ENCODE measurements at places on chromosomes 12 and 14.

GRCh38 chr12:123657211-123657610 is 13.7 kb upstream of the TCTN2 start:
- no peak for DNase-seq

DNA sequence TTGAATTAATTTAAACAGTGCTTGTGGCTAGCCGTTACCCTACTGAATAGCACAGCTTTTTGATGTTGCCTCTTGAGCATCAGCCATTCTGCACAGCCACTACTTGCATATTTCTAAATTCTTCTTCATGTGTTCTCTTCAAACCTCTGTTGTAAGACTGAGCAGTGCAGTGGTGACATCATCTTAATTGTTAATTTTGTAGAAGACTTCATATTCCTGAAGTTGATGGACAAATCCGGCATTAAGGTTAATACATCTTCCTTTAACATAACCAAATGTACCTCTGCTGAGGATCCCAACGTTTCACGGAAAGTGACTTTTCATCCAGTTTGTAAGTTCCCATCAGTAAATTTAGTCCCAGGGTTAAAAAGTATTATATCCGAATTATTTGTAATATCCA is 25.6 kb downstream of the SENP1 start:
- DNase-seq = no peak

- no peak for DNase-seq
These were observed 27.0 kb downstream of the SYNE3 start for GRCh38 chr14:95489214-95490137.

DNA sequence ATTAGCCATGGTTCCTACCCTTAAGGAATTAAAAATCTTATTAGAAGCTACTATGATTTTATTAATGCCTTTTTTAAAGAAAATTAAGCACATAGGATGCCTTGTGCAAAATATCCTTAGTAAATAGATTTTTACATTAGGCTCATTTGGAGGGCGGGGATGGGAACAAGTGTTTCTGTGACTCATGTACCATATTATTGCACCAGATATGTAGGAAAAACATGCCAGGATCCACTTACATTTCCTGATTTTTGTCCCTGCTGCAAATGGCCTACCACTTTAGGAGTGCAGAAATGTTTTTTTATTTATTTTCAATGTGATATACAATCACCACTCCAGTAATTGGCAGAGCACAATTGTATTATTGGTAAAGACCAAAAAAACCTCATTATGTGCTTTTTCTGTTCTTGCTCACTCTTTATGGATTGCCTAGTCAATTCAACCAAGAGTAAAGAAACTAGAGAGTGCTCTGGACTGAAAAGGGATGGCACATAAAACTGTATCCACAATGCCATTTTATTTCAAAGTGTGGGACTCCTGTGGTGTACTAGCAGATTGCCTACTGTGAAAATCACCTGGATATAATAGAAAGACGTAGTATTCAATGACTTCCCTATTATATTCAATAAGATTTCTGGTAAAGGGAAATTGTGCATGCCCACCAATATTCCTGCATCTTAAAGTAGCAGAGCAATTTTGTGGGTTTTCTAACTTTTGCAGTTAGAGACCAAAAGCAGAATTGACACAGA is 86.9 kb downstream of the ANO6 start:
- DNase-seq = no peak

GRCh38 chr12:123713398-123713797 is 1.2 kb downstream of the ATP6V0A2 start:
- no peak for DNase-seq

DNA sequence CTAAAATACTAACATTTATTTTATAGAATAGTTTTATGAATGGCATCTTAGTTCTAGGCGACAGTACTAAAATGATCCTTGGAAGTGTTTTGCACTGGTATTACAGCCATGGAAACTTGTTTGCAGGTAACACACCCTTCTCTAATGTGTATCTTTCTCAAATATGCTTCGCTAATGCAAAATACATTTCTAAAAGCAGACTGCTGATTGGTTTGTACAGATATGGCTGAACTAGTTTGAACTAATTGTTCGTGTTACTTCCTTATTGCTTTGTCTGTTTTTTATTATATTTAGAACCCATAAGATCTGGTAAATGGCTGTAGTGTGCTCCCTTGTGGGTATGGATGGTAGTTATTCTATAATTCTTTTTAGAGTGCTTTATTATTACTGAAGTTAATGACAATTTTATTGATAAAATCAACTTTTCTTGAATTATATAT is 53.0 kb downstream of the ATF7IP start:
- DNase-seq = peak; percentile 45

GRCh38 chr12:27505761-27506160 is 18.2 kb upstream of the PPFIBP1 start:
- no peak for DNase-seq

DNA sequence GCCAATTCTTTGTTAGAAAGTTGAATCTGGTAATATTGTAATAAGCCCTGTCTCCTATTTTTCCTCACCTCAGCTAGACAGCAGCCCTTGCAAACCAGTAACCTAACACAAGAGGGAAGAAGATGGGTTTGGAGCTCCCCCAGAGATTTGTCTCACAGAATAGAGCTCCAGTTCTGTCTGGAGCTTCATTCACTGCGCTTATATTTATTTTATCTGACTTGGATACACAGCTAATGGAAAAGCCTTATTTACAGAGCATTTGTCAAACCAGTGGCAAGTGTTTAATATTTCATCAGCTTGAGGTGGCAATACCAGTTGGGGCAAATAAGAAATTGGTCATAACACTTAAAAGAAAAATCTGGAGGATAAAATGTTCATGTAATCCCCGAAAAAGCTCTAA is 1094.0 kb downstream of the FSCB start:
- DNase-seq = no peak

DNA sequence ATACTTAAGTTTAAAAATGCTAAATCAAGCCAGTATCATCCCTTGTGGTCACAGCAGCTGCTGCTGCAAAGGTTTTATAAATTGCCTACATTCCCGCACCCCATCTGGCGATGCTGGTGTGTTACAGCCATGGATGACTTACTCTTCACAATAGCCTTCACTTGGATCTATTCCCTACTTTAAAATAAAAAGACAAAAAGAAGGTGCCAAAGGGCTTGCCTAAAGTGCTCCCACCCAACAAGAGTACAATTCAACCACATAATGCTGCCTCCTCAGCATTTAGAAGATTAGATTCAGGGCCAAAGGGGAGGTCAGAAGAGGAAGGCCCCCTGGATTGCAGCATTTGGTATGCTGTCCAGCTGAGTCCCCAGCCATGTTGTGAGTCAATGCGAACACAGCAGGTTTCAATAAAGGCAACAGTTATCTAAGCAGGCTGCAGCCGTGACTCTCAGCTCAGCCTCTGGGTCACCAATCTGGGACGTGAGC is 176.1 kb downstream of the DAD1 start:
- no peak for DNase-seq

DNA sequence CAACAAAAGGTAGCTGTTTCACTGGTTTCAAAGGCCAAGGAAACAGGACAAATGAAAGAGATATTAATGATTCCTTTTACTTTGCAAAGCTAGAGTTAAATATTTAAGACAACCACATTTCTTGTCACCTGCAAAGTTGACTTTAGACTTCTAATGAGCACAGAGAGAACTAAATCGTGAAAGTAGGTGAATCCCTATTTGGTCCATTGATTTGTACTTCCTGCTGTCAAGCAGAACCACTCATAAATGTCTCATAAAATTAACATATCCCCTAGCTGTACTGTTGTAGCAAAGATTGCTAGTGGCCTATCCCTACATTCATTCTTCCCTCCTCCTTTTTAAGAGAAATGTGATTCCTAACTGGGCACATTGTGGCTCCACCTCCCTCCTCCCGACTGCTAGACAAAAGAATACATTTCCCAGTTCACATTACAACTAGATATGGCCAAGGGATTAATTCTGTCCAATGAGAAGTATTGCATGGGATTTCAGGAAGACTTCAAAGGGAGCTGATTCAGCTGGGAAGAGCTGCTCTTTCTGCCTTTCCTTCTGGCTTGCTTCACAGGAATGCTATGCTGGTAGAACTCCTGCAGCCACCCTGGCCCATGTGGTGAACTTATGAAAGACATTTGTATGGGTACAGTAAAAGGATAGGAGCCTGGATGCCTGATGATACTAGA is 227.5 kb upstream of the ABCD2 start:
- no peak for DNase-seq

DNA sequence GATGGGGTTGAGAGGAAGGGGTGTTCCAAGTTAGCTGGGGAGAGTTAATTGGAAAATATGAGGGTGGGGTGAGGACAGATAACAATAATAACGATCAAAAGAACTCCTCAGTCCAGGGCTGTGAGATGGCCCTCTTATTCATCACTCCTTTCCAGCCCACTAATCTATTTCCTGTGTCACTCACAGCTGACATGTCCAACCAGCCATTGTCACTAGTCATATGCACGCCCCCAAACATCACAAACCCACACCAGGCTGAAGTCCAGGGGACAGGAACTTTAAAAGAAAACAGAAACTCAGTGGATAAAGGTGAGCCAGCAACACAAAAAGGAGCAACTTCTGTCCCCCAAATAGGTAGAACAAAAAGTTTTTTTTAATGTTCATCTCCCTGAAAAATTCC is 911 bp downstream of the CALCOCO1 start:
- DNase-seq = no peak

- peak; percentile 25 for DNase-seq
These were observed 22.9 kb downstream of the CPSF2 start for GRCh38 chr14:92144708-92145107.

DNA sequence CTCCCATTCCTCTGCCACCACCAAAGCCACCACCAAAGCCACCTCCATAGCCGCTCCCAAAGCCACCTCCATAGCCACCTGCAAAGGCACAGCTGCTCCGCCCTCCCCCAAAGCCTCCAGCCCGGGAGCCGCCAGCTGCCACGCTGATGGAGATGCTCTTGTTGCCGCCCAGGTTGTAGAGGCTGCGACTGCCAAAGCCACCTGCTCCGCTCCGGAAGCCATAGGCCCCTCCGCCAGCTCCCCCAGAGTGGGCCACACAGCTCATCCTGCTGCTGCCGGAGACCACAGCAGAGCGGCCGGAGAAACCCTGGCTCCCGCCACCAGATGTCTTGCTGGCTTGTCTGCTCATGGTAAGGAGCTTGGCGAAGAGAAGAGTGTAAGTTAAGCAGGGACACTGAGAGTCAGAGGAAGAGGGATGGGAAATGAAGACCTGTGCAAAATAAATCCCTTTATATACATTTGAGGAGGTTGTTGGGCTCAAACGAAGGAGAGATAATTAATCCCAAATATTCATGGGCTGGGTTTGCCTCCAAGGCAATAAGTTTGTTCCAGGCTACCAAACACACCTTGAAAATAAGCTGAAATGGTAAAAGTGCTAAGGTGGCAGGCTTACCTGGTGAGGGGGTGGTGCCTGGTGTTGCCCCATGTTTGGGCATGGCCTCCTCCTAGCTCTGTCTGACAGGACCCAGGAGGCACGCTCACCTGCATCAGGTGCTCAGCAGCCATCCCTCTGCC is at the start of gene KRT3:
KRT3 (minus strand) TSS at position 424 of the 735 bp plus-strand sequence; CDS start at position 349, 75 bp downstream.
- DNase-seq = no peak

GRCh38 chr12:79936670-79937069 is 1.8 kb upstream of the PPP1R12A start:
- DNase-seq = peak; percentile 18

- DNase-seq = no peak
These were observed 30.4 kb downstream of the CHST11 start for GRCh38 chr12:104486943-104487819.

DNA sequence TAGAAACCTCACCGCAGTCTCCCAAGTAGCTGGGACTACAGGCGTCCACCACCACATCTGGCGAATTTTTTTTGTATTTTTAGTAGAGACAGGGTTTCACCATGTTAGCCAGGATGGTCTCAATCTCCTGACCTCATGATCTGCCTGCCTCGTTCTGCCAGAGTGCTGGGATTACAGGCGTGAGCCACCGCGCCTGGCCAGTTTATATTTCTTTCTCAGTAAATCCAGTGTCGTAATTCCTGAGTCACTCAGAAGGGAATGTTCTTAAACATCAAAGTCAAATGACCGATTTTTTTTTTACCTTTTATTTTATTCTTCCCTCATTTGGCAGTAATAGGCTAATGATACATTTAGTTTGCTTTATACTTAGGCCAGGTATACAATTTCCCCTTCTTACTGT is 80.5 kb downstream of the FBXO33 start:
- DNase-seq = no peak

GRCh38 chr14:77885367-77885766 is 85.5 kb downstream of the ADCK1 start:
- DNase-seq = no peak

- no peak for DNase-seq
These were observed 22.7 kb upstream of the SRGAP1 start for GRCh38 chr12:63821781-63822251.

- no peak for DNase-seq
These were observed 84.4 kb upstream of the NEDD1 start for GRCh38 chr12:96822641-96823040.

- DNase-seq = no peak
These were observed 24.3 kb downstream of the DLK1 start for GRCh38 chr14:100750762-100751699.

DNA sequence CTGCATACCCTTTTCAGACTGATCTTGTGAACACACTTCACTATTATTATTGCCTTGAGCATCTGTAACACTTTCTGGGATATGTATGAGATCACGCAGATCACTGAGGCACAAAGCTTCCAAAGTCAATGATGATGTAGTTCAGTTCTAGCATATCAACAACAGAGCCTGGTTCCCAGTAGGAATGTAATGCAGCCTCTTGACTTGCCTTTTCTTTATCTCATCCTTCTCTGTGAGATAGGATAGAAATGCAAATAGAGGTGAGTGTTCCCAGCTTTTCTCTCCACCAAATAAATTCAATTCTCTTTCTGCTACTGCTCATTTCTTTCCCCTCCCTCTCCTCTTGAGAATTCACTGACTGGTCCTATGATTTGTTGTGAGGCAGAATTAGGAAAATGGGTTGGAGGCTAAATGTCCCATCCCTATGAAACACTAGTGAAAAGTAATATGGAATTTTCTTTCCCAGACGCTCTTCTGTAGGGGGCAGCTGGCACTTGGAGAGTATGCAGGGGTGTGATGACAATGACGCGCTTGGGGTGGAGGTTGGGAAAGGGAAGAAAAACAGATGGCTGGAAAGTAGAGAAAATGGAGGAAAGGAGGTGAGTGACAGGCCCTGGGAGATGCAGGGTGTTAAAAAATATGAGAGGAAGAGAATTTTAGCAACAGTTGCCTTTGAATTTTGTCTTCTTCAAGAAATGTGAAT is 96.0 kb upstream of the TMTC1 start:
- no peak for DNase-seq

DNA sequence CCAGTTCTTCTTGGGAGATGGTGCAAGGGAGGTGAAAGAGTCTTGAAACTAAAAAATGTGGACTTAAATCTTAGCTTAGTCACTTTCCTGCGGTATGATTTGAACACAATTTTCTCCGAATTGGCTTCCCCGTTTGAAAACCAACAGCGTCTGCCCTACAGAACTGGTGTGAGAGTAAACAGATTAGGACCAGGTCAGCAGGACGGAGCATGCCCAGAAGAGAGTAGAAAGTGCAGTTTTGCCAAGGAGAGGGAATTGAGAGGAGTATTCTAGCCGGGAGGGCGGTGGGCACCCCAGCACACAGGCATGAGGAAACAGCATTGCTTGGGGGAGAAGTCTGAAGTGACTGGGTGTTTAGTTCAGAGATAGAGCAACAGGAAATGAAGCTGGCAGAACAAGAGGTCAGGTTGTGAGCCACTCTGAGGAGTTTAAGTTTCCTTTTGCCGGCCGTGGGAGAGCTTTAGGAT is 927.1 kb downstream of the VRK1 start:
- no peak for DNase-seq
